Effector CD4-positive, alpha-beta T cell (primary cell): ENCODE measurements at places on chromosomes 1 and 21.

DNA sequence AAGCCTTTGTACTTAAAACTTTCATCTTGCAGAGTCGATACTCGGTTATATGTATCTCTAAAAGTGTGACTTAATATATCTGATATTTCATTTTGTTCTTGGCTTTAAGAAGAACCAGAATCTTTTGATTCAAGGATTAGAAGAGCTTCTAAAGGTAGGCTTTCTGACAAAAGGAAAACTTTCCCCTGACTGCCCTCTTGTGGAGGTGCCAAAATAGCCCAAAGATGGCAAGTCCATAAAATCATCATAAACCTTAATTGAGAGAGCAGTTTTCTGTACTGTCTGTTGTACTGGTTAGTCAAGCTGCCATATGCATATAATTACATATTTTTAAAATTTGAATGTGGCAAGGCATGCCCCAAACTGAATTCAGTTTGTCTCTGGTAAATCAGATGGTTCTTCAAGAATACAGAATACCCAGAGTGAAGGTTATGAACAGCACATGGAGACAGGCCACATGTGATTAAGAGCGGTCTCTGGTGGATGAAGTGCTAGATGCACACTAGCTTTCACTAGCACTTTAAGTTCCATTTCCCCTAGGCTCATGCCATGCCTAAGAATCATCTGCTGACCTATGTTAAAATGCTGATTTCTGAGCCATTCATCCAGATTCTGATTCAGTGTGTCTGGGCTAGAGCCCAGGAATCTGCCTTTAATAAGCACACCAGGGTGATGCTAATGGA lies 27.7 kb upstream of the ELAVL4 start:
- DNase-seq, result no peak

DNA sequence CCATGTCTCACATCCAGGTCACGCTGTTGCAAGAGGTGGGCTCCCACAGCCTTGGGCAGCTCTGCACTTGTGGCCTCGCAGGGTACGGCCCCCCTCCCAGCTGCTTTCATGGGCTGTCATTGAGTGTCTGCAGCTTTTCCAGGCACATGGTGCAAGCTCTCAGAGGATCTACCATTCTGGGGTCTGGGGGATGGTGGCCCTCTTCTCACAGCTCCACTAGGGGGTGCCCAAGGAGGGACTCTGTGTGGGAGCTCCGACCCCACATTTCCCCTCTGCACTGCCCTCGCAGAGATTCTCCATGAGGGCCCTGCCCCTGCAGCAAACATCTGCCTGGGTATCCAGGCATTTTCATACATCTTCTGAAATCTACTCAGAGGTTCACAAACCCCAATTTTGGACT lies 219.4 kb downstream of the LRRC7 start:
- no peak for DNase-seq

DNA sequence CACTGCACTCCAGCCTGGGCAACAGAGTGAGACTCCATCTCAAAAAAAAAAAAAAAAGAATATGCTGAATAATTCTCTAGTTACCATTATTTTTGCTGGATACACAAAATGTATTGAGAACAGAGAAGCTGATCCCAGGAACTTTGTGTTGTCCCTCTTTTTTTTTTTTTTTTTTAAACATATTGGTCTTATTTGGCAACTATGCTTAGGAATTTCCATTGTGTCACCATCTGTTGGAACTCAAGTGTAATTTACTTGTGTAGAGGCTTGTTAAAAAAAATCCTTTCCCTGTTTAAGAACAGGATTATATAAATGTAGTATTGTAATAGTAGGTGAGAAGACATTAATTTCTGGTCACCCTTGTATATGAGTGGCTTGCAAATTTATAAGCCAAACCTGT lies 28.6 kb downstream of the CAMSAP2 start:
- no peak for DNase-seq

- DNase-seq, result no peak
Measured at GRCh38 chr1:155339515-155340097, 18.9 kb downstream of the RUSC1 start.

- no peak for DNase-seq
Measured at GRCh38 chr1:206111271-206111927, 5.8 kb downstream of the AVPR1B start.

- no peak for DNase-seq
Measured at GRCh38 chr1:52669696-52670095, 28.5 kb downstream of the COA7 start.

DNA sequence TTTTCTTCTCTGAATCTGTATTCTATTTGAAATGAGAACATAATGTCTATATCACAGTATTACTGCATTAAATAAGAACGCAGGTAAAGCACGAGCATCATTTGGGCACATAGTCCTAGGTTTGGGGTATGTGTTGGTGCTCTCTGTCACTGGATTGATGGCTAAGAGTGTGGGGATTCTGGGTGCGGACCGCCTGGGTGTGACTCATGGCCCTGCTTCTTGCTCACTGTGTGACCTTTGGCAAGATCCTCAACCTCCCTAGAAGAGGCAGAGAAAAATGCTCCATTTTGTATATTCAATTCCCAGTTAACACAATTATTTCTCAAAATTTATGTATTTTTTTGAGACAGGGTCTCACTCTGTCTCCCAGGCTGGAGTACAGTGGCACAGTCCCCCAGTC lies 99.7 kb downstream of the LAMC2 start:
- DNase-seq, result no peak

DNA sequence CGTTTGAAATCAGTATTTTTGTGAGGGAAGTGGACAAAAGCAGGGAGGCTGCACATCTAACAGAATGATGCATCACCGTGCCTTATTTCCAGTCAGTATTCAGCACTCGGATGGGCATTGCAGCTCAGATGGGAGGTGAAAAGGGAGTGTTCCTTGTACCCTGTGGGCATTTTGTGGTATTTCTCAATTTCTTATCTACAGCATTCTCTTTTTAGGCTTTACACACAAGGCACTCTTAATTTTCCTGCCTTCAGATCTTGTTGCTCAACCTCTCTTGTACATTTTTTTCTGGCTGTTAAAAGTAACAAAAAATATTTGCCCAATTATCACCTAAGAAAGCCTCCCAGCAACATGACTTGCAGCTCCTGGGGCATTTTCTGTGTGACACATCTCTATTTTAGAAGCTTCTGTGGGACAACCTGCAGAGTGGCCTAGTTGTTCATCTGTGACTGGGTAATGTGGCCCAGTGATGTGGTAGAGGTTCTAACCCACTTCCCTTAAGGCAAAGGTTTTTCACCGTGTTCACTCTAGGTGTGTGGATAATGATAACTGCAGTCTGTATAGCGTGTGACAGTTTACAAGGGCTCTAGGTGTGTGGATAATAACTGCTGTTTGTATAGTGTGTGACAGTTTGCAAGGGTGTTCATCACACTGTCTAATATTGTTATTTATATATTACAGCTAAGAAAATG lies 257.2 kb downstream of the PTGER3 start:
- DNase-seq, result no peak

DNA sequence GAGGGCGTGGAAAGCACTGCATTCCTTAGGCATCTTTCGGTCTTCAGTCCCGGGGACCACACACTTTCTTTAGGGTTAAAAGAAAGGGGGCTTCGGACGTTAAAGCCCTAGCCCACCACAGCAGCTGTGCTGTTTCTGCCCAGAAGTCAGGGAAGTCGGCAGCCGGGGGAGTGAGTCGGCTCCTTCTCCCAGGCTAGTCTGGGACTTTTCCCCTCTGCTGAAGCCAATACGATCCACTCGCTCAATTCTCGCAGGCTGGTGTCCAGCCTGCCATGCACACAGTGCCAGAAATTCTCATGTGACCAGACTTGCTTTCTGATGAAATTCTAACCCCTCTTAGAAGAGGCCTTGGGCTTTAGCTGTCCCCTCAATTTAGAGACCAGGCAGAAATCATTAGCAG lies 67.7 kb downstream of the BCAR3 start:
- no peak for DNase-seq

GRCh38 chr1:109895720-109896504 lies 14.7 kb upstream of the CSF1 start:
- no peak for DNase-seq

DNA sequence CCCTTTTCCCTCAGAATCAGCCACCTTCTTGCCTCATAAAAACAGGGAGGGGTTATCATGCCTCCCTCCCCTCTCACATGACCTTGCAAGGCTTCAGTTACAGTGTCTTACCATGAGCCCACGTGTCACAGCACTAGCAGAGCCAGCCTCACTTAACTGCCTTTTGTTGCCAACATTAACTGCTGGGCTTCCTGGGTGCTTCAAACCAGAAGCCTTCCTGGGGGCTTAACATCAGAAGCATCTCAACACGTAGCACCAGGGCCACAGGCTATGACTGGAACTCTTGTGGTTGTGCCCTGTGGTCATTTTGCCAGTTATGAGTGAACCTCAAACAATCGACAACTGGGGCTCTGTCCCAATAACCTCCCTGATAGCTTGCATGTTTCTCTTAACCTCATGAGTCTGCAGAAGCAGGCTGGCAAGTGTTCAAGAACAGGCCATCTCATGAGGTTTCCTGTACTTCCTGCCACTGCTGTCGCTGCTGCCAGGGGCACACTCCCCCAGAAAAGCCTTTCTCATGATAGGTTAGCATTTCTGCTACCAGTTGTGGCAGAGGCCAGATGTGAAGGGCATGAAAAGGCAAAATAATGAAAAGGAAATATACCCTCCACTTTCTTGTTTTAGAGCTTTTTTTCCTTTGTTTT lies 132.2 kb downstream of the GLUL start:
- DNase-seq, result peak; percentile 20

- no peak for DNase-seq
Measured at GRCh38 chr1:119783354-119784185, 14.9 kb upstream of the HMGCS2 start.

DNA sequence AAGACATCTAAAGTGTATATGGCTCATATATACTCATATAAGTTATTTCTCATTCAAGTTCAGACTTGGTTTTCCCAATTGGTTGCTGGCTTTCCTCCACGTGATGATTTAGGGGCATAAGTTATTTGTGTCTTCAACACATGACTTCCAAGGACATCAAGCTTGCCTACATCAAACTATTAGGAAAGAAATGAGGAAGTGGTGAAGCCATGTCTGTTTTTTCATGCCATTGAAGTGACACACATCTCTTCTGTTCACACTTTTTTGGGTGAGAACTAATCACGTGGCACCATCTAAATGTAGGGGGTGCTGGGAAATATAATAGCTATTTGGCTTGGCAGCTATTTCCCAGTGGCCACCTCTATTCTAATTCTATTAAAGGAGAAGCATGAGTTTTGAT lies 282.1 kb downstream of the OMA1 start:
- no peak for DNase-seq

DNA sequence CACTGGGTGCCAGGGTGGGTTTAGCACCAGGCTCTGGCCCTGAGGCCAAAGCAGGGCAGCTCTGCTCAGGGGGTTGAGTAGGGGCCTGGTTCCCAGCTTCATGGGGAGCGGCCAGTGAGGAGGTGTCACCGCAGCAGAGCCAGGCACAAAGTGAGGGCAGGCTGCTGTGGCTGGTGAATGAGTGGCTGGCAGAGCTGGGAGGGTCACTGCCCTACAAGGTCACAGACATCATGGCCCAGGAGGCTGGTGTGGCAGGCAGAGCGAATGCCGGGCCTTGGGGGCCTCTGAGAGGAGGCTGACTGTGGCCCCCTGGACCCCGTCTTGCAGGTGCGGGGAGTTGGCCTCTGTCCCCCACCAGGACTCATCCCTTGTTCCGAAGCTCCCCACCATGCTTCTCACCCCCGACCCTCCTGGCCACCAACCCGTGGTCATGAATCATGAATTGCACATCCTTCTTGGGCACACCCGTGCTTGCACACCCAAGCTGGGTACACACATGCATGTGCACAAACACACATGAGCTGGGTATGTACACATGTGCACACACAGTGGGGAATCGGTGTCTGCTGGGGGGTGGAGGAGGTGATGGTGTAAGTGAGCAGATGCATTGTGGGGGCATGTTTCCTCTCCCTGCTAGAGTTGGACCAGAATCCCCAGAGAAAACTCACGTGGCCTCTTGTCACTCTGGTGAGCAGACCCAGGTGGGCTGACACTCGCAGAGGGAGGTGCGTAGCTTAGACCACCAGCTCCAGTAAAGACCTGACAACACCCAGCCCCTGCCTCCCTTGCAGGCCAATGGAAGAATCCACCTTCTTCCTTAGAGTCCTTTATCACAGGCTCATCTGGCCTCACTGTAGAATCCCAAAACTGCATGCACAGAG lies 4.8 kb upstream of the GNB1 start:
- no peak for DNase-seq

GRCh38 chr1:46456411-46456963 lies 33.1 kb upstream of the DMBX1 start:
- no peak for DNase-seq

DNA sequence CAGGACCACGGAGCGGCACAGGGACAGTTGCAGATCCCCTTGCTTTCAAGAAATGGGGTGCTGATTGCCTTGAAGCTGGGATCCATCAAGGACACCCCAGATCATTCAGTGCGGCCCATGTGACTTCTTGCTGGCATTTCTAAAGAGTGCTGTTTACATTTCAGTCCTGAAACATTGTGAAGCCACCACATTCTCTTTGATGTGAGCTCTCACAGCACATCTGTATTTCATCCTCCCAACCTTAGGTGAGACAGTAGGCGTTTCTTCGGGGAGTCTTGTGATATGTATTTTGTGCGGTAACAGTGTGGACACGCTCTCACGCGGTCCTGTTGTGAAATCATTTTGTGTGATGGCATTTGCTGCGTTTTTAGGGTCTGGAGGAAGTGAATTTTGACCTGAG lies 57.2 kb downstream of the CACHD1 start:
- no peak for DNase-seq

DNA sequence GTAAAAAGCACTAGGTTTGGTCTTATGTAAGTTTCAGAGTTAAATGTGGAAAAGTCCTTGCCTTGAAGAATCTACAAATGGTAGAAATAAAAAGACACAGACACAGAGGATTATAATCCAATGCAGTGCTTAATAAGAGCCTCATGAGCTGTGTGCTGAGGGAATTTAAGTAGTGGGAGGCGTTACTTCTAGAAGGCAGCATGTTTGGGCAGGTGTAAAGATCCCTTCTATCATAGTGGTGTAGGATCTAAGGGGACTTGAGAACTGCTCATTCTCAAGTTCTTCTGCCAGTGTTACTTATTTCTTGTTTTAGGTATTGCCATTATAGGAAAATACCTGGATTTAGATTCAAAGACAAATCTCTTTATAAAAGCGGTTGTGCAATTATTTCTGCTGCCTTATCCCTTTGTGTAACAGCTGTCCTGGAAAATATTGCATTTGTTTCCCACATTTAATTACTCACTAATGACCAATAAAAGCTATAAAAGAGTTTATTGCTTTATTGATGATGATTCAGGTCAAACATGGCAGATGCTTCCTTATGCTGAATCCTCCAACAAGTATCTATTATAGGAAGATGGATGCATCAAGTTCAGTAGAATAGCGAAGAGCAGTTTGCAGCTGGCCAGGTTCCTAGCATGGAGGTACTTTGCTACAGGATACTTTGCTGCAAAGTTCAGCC lies 132.5 kb upstream of the IVNS1ABP start:
- no peak for DNase-seq
